Type B pancreatic cell (in vitro differentiated cells): ENCODE measurements at places on chromosomes 7 and 10.

- no peak for DNase-seq
These were observed 359.3 kb downstream of the HGF start for GRCh38 chr7:81410471-81411117.

- no peak for DNase-seq
These were observed 34.1 kb upstream of the FOXL3 start for GRCh38 chr7:255721-256361.

DNA sequence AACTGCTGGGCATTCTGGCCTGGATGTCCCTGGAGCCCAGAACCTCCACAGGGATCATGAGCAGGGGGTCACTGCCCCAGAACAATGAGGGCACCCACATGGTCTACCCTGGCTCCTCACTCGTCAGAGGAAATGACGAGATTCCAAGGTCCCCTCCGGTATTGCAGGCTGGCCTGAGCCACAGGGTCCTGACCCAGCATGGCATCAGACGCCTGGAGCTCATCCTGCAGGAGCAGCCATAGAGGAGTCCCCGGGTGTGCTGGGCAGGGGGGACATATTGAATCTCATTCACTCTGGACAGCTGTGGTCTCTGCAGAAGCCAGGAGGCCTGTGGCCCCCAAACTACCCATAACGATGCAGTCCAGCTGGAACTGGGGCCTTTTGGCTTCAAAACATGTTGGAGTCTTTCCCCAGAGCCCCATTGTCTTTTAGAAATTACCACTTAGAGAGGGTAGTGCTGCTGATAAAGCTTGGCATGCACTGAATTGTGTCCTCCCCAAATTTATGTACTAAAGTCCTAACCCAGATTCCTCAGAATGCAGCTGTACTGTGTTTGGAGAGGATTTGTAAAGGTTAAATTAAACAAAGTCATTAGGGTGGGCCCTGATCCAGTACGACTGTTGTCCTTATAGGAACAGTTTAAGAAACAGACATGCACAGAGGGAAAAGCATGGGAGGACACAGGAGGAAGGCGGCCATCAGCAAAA, 27.7 kb downstream of the ANXA8 start:
- DNase-seq = peak; percentile 45

DNA sequence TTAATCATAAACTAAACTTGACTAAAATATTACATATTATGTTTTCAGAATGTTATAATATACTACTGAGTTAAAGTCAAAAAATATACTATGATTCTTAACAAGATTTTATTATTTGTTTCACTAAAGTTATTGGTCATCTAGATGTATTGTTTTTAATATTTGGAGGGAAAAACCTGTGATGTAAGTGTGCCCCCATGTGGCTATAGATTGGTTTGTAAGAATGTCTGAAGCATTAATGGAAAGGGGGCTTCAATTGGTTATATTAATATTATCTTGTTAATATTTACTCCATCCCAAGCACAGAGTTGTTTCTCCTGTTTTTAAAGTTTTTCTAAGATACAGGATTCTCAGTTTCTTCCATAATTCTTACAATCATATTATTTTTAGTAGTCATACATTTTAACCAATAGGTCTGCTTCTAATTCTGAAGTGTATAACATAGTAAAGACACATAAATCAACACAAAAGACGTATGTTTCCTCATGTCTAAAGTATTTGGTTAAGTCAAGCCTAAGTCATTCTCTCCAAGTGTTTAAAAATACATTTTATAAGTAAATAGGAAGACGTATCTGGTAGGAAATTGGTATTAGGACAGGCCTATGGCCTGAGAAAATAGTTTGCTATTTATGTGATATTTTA, 58.0 kb downstream of the GNAT3 start:
- no peak for DNase-seq

DNA sequence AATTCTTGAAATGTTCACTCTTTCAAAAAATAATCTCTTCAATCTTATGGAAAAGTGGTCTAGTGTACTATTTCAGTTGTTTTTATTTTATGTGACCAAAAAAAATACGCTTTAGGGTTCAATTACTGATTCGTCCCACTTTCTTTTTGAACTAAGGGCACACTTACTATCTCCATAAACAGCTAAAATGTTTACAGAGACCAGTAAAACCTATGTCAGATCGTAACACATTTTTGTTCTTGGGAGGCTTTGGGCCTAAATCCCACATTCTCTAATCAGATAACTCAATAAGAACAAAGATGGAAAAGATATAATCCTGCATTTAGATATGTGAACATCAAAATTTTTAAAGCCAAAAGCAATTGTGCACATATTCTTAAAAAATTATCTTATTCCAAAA, 29.8 kb upstream of the EPC1 start:
- DNase-seq = no peak

GRCh38 chr10:73950155-73950948, 39.4 kb downstream of the PLAU start:
- DNase-seq = no peak

GRCh38 chr10:29689001-29689400, 54.2 kb upstream of the SVIL start:
- no peak for DNase-seq

GRCh38 chr7:141666071-141666470, 35.9 kb downstream of the DENND11 start:
- DNase-seq = no peak

DNA sequence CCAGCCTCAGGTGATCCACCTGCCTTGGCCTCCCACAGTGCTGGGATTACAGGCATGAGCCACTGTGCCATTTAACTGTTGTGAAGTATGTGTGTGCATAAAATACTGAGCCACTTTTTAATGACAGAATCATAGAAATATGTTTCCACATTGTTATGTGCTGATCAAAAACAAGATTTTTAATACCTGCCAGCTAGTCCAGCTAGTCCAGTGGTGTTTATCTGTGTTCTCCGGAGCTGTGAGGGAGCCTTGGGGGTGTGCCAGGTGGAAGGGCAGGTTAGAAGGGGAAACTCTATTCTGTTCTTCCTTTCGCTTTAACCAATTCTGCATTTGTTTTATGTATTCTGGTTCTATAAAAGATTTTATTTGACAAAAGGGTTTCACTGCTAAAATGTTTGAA, 7.0 kb downstream of the FAM221A start:
- no peak for DNase-seq

GRCh38 chr10:90481326-90481923, 376.4 kb downstream of the HTR7 start:
- DNase-seq = no peak

- DNase-seq = no peak
These were observed 181.6 kb downstream of the MLLT10 start for GRCh38 chr10:21715531-21716195.
